Stimulated activated CD4-positive, alpha-beta T cell treated with anti-CD3 and anti-CD28 coated beads, Interleukin-1b, Interleukin-23, amount 100 ng/mL, for 48 hours (primary cell): ENCODE measurements at places on chromosomes 4 and X.

DNA sequence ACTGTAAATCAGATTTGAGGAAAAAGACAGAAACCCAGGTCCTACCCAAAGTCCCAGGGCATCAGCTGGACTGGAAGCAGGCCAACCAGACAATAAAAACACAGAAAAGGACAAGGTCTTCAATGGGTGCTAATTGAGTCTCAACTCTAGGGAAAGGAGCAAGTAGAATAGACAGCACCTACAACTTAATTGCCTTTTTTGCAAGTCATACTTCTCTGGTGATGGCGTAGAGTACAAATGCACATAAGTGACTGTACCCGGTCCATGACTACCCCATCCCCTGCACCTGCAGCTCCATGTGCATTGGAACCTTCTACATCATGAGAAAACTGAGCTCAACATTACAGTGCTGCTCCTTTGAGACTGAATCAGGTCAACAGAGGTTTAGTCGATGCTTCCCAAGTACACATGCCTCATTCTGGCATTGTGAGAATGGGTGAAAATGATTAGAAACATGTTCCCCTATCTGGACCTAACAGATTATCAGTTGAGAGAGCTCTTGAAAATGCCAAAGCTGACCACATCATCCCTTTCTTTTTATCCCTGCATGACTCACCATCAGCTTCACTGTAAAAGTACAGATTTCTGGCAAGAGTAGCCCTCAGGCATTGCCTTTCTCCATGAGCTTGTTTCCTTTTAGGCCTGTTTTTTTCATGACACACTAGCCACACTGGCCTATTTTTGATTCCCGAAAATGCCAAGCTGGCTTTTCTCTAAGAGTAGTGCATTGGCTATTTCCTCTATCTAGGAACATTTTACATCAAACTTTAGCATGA lies 298.3 kb downstream of the HS3ST1 start:
- DNase-seq = no peak

DNA sequence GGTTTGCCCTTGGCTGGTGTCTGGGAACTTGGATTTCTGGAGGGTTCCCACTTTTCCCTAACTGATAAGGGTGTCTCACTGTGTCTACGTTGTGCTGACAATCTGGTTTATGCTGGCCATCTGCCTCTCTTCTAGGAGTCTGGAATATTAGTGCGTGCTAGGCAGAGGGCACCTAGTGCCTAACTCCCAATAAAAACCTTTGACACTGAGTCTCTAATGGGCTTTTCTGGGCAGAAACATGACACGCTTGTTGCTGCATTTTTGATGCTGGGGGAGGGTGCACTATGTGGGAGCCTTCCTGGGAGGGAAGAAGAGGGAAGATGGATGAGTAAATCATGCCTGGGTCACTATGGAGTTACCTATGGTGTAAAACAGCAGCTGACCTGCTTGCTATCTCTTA lies 16.3 kb upstream of the ZNF41 start:
- no peak for DNase-seq

DNA sequence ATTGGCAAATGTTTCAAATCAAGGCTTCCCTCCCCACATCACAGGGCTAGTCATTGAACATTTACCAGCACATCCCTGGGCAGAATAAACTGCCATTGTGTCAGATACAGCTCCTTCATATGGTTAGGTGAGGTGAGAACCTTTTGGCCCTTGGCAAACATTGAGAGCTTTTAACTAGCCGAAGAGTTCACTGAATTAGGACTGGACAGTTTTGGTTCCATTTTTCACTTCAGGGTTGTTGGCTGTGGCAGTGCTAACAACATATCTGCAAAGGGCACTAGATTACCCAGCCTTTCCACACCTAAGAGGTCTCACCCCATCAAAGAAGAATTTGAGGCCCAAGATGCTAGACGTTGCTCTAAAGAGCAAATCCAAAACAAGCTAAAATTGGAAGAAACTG lies 180.7 kb downstream of the GUCY2F start:
- no peak for DNase-seq

DNA sequence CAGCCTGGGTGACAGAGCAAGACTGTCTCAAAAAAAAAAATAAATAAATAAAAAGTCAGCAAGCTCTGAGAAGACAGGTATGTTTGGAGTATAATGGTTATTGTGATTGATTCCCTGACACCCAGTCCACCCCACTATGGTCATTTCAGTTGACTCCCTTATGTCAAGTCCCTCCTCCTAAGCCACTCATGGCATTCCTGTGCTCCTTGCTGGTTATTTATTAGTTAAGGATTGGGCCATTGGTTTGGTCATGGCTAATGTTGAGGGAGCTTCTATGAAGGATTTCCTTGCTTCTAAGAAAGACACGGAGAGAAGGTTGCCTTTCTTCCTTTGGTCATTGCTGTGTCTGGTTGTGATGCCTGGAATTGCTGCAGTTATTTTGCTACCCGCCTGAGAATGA lies 140.1 kb downstream of the UCHL1 start:
- no peak for DNase-seq

- DNase-seq = no peak
Measured at GRCh38 chr4:8410641-8411271, 29.8 kb downstream of the ACOX3 start.

DNA sequence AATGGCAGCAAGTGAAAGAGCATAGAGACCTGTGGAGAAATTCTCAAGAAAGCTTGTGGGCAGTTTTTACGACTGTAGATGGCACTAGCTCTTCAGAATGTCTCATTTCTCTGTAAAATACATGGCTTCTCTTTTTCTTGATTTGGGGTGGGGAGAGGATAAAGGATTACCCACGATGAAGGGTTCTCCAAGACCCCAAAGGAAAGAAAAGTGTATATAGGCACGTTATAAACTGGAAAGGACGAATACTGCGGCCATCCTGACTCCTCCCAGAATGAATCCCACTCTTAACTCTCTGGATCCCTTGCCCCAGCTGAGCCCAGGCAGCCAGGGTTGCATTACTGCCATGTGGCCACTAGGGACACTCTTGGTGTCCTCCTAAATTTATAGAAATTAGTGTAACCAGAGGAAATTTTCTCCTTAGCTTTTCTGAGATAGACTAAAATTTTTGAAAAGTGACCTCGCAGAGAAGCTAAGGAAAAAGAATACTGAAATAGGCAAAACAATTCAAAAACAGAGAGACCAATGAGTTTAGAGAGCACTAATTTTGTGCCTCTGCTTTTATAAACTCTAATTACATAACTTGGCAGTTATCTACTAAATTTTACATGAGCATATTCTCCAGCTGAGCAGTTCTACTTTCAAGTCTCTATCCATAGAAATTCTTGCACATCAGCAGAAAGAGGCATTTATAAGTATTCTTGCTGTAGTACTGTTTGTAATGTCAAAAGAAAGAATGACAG lies 37.8 kb upstream of the PCDH19 start:
- DNase-seq = no peak

DNA sequence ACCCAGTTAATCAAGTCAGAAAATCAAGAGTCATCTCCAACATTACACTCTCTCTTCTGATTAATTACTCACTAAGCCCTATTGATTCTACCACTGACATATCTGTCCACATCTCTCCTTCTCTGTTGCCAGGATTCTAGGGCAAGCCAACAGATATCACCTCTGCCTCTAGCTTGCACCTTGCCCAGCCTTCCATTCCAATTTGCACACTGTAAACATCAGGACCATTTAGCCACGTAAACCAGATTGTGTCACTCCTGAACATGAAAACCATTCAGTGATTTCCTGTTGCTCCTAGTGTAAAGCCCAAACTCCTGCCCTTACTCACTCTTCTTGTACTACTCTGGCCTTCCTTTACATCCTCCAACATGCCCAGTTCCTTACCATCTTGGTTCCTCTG lies 68.0 kb upstream of the PLS3 start:
- DNase-seq = no peak

GRCh38 chr4:168167714-168168284 lies 75.5 kb downstream of the ANXA10 start:
- no peak for DNase-seq

DNA sequence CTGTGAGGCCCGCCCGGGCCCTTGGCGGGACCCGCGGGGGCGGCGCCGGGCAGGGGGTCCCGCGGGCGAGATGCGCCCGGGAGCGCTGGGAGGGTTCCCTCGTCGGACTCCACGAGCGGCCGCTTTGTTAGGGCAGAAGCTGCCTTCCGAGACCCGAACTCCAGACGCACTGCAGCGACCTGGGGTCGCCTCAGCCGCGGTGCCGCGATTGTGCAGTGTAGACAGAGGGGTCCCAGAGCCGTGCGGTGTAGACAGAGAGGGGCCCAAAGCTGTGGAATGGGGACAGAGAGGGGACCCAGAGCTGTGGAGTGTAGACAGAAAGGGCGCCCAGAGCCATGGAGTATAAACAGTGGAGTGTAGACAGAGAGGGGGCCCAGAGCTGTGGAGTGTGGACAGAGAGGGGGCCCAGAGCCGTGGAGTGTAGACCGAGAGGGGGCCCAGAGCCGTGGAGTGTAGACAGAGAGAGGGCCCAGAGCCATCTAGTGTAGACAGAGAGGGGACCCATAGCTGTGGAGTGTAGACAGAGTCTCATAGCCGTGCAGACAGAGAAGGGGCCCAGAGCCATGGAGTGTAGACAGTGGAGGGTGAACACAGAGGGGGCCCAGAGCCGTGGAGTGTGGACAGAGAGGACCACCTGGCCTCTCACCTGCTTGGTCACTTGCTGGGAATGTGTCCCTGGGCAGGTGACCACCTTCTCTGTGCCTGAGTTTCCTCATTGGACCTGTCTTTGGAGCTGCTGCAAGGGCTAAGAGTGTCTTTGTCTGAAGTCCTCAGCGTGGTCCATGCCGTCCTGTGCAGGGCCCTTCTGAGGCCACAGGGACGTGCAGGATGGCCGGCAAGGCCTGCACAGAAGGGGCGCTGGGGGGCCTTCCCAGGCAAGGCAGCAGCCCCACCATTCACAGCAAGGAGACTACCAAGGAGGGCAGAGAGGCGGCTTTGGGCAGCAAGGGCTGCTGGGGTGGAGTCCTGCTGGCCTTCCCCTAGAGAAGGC lies 875 bp downstream of the RGS12 start:
- DNase-seq = no peak

GRCh38 chrX:77422891-77423648 lies 24.1 kb upstream of the FGF16 start:
- DNase-seq = no peak

DNA sequence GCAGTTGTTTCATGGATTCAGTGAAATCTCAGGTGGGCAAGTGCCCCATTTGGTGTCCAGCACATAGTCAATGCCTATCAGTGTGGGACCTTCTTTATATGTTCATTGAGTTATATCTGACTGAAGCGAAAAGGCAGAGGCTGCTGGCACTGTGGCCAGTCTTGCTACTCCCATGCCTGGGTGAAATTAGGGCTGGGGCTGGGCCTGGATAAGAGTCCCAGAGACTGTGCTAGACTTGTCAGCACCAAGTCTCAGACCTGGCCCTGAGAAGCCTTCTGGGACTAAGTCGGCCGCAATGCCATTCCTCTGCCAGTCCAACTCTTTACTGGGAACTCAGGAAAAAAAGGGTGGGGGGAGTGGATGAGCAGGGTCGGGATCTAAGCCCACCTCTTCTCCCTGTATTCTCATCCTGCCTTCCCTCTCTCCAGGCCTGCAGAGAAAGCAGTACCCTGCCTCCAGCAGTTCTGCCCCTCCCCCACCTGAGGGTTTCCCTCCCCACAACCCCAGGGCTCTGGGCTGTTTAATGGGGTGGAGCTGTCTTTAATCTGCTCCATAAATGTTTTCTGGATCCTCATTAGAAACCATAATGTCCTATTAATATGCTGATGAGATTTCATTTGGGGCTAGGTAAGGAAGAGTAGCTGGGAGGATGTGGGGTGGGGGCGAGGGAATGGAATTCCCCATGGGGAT lies 153.5 kb upstream of the PJA1 start:
- no peak for DNase-seq

GRCh38 chr4:39102297-39102696 lies 40.3 kb downstream of the KLHL5 start:
- no peak for DNase-seq

- no peak for DNase-seq
Measured at GRCh38 chr4:4256799-4257198, 8.8 kb upstream of the TMEM128 start.

DNA sequence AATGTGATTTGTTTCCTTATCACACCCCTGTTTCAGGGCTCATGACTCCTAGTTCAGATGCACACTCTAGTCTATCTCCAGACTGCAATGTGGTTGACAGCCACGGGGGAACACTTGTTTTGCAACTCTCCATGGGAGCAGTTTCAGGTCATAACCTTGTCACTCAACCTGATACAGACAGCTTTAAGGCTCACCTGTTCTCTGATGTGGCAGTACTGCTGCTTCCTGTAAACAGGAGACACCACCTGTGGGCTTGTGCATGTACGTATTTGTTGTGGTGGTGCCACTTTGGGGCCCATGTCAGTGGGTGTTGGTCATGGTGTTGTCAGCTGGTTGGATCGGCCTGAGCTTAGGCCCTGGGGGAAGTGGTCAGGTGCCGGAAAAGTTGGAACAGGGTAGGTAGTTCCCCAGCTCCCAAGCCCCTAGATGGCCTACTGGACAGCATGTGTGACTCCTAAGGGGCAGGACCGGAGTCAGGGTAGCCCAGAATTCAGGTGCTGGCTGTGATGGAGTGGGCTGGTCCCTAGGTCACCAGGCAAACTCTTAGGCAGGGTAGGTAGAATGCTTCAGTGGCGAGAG lies 46.2 kb downstream of the FAM9B start:
- peak; percentile 3 for DNase-seq

- no peak for DNase-seq
Measured at GRCh38 chrX:15864023-15864422, 9.4 kb upstream of the AP1S2 start.

- DNase-seq = no peak
Measured at GRCh38 chr4:155954939-155955338, 1.3 kb upstream of the CTSO start.

DNA sequence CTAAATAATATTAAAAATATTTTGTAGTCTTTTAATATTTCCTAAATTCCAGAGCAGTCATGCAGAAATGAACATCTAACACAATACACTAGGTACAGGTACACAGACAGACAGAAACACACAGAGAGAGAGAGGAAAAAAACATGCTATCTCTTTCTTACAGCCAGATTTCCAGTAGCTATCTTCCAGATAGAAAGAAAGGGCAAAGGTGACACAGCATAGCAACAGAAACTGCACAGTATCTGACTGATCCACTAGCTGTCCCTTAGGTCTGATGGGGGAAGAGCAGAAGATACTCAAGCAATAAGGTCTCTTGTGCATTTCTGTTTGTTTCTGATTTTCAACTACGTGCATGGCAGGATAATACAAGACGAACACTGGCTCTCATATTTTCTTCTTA lies 7.8 kb downstream of the FBXW7 start:
- no peak for DNase-seq

DNA sequence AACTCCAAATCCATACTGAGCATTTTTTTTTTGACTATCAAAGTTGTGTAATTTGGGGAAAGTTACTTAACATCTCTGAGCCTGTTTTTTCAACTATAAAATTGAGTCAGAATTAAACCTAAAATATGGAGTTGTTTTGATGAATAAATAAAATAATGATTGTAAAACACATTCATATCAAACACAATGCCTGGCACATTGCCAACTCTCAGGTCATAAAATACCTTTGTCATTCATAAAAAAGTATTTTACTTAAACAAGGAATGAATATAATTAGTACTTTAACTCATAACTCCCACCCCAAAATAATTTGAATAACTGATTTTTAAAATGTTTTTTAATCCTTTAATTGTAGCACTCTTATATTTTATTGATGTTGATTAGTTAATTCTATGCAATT lies 3.8 kb upstream of the GPR174 start:
- DNase-seq = no peak

- no peak for DNase-seq
Measured at GRCh38 chr4:85995361-85995760, 364.5 kb downstream of the MAPK10 start.

GRCh38 chrX:80021621-80022020 lies 7.1 kb downstream of the TBX22 start:
- no peak for DNase-seq

- DNase-seq = no peak
Measured at GRCh38 chrX:10352536-10352935, 195.8 kb downstream of the CLCN4 start.
